Right renal pelvis (tissue), 4 donors: ENCODE measurements at places on chromosomes 5 and 9. TPM values are rescaled to one million over a fixed set of nuclear protein-coding genes. Genes with fewer than 3 reads are reported as not detected.

PDCD1LG2 gene
- polyA plus RNA-seq, result not detected

PRUNE2 gene
- polyA plus RNA-seq, result 13.4 TPM

ANKRD34B gene
- 0.35 TPM for polyA plus RNA-seq

LPCAT1 gene
- 40.9 TPM for polyA plus RNA-seq

SLC34A1 gene
- 188 TPM for polyA plus RNA-seq

IFNW1 gene
- polyA plus RNA-seq, result not detected

GABRG2 gene
- 0.11 TPM for polyA plus RNA-seq

TMOD1 gene
- polyA plus RNA-seq, result 2.9 TPM

NINJ1 gene
- 57.7 TPM for polyA plus RNA-seq

C9orf50 gene
- polyA plus RNA-seq, result 0.72 TPM
